DMS153 (cell line): ENCODE measurements at places on chromosomes 6 and 20.

DNA sequence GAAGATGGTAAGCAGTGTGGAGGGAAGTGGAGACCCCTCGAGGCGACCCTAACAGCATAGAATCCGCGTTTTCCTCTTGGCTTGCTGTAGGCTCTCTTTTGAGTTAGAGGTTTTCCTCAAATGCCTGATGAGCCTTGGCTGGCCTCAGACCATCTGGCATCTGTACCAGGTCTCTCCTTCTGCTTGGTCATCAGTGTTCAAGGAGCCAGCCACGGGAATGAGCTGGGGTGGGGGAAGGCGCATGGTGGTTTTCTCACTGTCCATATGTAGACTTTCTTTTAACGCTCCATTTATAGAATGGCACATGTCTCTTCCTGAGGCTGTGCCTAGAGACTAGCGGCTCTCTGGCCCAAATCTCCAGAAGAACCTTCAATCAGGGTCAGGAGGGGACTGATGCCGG lies 8.1 kb upstream of the GUCA1A start:
- no peak for DNase-seq

DNA sequence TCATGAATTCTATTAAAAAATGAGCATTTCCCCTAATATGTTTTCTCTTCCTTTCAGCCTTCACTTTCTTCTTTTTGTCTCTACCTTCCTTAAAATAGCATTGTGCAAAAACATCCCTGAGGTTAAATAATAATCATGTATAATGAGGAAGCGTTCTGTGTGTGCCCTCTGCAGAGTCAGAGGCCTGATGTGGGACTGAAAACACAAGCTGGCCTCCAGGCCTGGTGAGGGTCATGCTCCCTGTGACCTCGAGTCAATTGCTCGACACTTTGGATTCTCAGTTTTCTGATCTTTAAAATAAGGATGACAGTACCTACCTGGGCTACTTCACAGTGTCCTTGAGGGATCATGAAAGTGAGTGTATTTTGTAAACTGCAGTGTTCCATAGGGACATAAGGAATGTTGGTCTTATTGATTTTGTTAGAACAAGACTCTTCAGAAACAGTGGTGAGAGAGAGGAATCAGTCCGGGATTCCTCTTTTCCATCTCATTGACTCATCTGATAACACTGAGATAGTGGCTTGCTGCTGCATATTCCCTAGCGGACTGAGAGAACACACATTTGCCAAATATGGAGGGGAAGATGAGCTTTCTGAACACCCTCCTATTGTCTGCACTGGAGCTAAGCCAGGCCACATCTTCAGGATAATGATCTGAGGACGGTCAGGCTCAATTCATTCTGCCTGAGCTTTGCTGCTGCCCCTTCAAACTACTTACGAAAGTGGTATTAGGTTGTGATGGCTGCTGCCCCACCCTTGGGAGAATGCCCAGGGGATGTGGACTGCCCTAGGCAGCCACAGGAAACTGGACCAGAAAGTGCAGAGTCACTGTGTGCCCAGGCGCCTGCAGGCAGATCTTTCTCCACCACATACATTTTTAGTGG lies 39.6 kb upstream of the PDE7B start:
- no peak for DNase-seq

GRCh38 chr6:48817333-48818051 lies 645.6 kb downstream of the MMUT start:
- DNase-seq, result no peak

DNA sequence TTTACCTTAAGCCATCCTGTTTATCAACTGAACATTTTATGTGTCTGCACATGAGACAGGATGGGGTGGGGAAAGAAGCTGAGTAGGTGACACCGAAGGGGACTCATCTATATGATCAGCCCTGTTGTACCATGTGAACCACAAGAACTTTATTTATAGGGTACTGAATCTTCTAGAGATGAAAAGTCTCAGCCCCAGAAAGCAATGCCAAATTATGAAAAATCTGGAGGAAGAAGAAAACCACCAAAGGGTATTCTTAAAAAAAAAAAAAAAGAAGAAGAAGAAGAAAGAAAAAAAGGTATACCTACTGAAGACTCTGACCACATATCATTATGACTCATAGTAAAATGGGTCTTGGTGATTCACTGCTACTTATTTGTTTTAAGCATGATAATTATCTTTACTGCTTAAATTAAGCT lies 39.8 kb upstream of the HBS1L start:
- no peak for DNase-seq

GRCh38 chr6:123467392-123467791 lies 169.4 kb downstream of the TRDN start:
- no peak for DNase-seq

DNA sequence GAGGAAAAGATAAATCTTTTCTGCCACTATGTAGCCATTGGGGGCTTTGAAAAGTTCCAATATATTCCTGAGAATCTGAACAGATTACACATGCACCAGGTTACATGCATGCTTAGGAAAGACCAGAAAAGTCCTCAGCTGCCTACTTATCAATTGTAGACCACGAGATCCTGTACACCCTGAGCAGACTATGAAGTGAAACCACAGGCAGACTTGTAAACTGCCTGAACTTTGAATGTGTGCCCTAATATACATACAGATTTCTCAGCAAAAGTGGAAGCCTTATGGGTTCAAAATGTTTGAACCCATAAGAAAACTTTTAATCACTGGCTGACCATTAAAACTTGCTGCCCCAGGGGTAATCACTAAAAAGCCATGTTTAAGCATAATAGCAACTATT lies 273.5 kb upstream of the RUNX2 start:
- DNase-seq, result no peak

- no peak for DNase-seq
Observed at GRCh38 chr6:96197241-96197640, 181.5 kb downstream of the FUT9 start.

GRCh38 chr20:57587278-57587988 lies 26.5 kb downstream of the PCK1 start:
- no peak for DNase-seq
